ENCODE measurements at places on chromosomes 13 and 19. TPM values are rescaled to one million over a fixed set of nuclear protein-coding genes. Genes with fewer than 3 reads are reported as not detected.

- DNase-seq = no peak
- peak within 1 kb of the TSS; percentile 59 for H3K4me3 ChIP-seq
- H3K4me1 ChIP-seq = peaks cover 7% of the 10 kb centered on the region
Measured at GRCh38 chr19:2359992-2360685, at the start of gene TMPRSS9. Gene TMPRSS9 (plus strand): TSS chr19:2360265. CDS start chr19:2389786, 29,521 bp downstream.

GRCh38 chr19:460877-461720, at the start of gene SHC2:
Gene SHC2 (minus strand): TSS chr19:461033. CDS start chr19:460996, 37 bp downstream.
- H3K27ac ChIP-seq = no peak within 1 kb of the TSS
- peak within 1 kb of the TSS; percentile 79 for H3K4me3 ChIP-seq
- H3K4me1 ChIP-seq = peaks cover 21% of the 10 kb centered on the region
- H3K36me3 ChIP-seq = no peaks in the 10 kb centered on the region

- H3K4me3 ChIP-seq = no peak overlapping the region
- DNase-seq = no peak
- peaks cover 33% of the 10 kb centered on the region for H3K4me1 ChIP-seq
- H3K27ac ChIP-seq = peak overlapping the region; percentile 66
- no peaks in the 10 kb centered on the region for H3K36me3 ChIP-seq
- H3K27me3 ChIP-seq = no peaks in the 10 kb centered on the region
Measured at GRCh38 chr13:40781717-40782116, 7.7 kb upstream of the SLC25A15 start.

DNA sequence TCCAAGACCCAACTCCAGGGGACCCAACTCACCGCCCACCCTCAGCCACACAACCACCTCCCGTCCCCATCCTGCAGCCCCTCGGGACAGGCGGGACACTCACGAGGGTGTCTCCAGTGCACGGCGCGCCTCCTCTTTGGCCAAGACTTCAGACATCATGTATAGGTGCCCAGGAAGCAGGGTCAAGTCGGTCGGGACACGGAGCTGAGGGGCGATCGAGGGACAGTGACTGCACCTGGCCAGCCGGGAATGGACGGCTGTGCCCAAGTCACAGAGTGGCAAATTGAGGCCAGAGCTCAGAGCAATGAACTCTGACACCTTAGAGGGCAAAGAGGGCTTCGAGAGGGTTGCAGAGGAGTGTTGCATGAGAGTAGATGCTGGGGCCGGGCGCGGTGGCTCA, 8.8 kb downstream of the STAP2 start:
- DNase-seq = no peak
- H3K4me1 ChIP-seq = peaks cover 28% of the 10 kb centered on the region
- H3K36me3 ChIP-seq = no peaks in the 10 kb centered on the region
- peak overlapping the region; percentile 85 for H3K4me3 ChIP-seq
- H3K27me3 ChIP-seq = peaks cover 2% of the 10 kb centered on the region
- H3K27ac ChIP-seq = peak overlapping the region; percentile 95

DNA sequence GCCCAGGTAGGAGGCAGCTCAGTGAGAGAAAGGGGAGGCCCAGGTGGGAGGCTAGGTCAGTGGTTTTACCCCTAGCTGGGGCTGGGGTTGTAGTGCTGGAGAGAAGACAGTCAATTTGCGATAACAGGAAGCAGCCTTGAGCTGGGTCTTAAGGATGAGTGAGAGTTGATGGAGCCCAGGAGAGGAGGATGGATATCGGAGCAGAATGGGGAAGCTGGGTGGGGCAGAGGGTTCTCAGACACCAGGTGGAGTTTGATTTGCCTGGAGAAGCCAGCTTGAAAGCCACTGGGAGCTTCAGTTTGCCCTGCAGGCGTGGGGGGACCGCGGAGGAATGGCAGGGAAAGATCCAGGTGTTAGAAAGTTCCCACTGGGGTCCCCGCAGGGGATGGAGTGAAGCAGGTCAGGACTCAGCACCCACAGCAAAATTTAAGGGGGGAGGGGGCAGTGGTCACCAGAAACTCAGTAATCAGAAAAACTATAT, 836 bp upstream of the CDC42EP5 start:
- no peak for DNase-seq
- H3K27ac ChIP-seq = no peak overlapping the region

Gene FLT3
- 0.08 TPM for total RNA-seq

Gene KASH5
- 0.36 TPM for total RNA-seq

Gene PINLYP
- 2.7 TPM for total RNA-seq

Gene ZNF846
- 29.5 TPM for total RNA-seq

Gene ADGRE3
- not detected for total RNA-seq

Gene APBA3
- total RNA-seq = 72.8 TPM

All from naive thymus-derived CD8-positive, alpha-beta T cell (primary cell).